ENCODE measurements at places on chromosomes 5 and 9.
A peak's percentile ranks its signal among the peaks of the same experiment; 100 is the strongest.

DNA sequence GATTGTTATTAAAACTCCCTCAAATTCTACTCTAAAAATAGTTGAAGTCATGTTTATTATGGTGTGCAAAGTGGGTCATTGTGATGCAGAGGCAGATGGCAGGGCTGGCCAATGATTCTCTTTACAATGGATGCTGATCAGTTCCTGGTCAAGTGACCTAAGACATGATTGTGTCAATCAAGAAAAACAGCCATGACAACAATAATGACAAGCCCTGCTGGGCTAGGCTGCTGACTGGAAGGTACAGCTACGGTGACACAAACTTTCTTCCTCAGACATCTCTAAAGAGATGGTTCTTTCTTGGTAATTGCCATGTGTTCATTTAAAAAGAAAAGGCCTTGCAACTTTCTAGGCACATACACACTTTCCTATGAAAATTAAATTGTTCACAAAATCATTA lies 3.6 kb downstream of the SLC24A2 start:
- DNase-seq = no peak

DNA sequence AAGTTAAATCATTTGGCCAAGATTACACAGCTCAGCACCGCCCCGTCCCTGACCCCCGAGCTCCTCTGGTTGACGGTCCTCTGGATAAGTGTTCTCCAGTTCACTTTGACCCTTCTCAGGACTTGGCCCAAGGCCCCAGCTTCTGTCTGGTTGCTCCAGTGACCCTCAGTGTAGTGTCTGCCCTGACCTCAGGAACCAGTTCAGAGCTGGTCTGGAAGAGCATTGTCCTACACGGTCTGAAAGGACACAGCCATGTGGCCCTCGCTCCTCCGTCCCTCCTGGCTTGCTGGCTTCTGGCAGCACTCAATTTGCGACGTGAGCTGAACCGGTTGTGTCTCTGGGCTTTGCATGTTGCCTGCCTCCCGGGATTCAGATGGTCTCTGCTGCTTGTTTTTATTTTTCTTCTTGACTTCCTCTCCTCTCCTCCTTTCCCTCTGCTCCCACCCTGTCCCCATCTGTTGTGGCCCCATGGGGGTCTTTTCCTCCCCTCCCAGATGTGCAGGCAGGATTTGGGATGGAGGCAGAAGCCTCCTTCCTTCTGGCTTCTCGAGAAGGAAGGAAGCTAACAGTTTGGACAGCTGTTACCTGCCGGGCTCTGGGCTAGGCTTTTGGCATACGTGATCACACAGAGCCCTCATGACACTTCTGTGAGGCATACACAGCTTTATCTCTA lies 72.0 kb downstream of the PPARGC1B start:
- no peak for DNase-seq

GRCh38 chr5:2164586-2164985 lies 281.9 kb upstream of the IRX4 start:
- DNase-seq = no peak

DNA sequence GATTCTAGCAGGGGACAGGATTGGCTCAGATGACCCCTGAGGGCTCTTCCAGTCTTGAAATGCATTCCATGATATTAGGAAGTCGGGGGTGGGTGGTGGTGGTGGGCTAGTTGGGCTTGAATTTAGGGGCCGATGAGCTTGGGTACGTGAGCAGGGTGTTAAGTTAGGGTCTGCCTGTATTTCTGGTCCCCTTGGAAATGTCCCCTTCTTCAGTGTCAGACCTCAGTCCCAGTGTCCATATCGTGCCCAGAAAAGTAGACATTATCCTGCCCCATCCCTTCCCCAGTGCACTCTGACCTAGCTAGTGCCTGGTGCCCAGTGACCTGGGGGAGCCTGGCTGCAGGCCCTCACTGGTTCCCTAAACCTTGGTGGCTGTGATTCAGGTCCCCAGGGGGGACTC lies 2.9 kb upstream of the MYOZ3 start:
- no peak for DNase-seq

DNA sequence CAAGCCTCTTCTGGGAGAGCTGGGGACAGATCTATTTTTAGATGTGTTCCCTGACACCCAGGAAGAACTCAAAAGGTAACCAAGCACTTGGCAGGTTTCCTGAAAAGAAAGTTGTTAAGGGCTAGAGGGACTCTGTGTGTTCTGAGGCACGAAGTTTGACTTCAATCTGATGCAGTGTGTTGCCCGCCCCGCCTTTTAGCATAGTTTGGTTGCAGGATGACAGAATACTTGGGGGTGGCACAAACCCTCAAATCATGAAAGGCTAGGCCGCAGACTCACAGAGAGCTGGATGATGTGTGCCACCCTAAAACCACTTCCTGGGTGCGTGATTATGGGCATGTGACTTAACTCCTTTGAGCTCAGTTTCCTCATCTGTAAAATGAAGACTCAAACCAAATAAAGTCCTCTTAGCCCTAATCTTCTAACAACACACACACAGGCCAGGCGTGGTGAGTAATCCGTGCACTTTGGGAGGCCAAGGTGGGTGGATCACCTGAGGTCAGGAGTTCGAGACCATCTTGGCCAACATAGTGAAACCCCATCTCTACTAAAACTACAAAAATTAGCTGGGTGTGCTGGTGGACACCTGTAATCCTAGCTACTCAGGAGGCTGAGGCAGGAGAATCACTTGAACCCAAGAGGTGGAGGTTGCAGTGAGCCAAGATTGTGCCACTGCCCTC lies 12.8 kb upstream of the NDFIP1 start:
- DNase-seq = no peak

DNA sequence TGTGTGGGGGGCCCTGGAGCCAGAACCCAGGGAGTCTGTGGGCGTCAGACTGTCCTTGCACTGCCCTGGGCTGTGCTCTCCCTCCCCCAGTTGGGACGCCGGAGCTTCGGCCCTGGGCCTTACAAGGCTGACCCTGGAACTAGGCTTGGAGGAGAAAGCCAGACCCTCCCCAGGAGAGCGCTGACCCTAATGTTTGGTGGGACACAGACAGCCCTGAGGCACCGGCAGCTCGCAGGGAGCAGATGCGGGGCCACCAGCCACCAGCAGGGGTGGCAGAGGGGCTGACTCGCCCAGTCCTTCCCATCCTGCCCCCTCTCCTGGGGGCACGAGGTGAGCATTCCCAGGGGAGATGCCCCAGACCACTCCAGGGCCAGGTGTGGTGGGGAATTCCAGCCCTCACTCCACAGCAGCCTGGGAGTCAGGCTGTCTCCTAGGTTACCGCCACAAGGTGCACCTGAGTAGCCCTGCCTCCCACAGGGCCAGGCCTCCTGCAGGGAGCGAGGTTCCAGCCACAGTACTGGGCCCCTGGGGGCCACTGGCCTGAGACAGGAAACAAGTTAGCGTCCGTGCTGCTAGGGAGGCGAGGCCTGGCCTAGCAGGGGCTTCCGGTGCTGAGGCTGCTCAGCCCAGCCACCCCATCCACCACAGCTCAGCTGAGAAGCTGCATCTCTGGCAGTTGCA lies 134.6 kb downstream of the OLFM1 start:
- DNase-seq = no peak

GRCh38 chr5:123107343-123108244 lies 18.6 kb downstream of the PRDM6 start:
- DNase-seq = no peak

DNA sequence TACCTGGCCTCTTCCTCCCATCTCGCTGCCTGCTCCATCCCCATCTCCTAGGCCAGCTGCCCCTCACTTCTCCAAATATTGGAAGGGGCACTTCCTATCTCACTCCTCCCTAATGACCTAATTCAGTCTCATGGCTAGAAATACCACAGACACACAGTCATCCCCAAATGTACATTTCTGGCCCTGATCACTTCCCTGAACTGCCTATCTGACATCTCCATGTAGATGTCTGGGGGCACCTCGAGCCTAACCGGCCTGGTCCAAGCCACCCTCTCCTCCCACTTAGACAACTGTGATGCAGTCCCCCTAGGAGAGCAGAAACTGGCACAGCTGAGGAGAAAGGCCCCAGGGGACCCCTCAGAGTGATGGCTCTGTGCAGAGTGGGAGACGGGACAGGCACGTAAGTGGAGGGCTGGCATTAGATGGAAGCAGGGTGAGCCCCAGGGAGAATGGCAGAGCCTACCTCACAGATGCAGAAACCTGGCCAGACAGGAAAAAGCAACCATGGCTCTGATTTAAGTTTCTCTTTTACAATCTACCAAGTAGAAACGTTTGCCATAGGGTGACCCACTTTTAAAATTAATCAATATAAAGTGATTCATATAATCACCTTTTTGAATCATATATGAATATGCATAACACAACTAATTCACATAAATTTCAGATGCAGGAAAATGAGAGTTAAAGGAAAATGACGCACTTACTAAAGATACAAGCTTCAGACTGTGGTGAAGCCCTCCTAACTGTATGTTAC lies 22.1 kb downstream of the CAMSAP1 start:
- DNase-seq = no peak

DNA sequence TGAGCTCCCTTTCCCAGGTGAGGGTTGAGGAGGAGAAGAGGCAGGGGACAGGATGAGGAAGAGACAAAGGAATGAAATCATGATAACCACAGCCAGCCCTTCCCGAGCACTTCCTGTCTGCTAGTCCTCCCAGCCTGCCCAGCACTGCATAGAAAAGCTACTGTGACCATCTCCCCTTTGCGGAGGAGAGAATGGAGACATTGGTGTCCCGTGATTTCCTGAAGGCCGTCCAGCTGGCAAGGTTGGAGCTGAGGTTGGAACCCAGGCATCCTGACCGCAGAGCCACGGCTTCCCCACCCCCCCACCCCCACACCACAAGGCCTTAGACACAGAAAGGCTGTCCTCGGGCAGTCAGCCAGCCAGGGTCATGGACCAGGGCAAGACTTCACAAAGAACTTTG lies 131.1 kb upstream of the ICE1 start:
- DNase-seq = no peak

DNA sequence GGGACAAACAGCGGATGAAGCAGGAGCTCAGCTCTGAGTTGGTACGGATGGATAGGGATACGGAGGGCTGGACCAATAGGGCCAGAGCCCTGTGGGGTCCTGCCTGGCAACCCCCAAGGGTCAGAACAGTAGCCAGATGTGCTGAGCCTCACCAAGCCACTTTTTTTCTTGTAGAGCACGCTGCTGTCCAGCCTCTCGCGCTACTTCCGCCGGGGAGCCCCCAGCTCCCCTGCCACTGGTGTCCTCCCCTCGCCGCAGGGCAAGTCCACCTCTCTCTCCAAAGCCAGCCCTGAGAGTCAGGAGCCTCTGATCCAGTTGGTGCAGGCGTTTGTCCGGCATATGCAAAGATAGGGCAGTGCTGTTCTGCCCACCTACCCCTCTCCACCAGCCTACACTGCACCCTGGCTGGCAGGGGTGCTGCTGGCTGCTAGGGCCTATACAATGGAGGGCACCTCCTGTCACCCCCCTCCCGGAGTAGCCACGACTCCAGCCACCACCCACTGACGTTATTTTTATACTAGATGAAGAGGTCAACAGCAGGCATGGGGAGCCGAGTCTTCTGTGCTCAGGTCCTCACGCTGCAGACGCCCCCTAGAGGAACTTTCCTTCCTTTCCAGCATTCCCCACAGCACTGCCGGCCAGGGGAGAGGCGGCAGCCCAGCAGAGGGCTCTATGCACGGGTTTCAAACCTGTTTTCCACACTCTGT lies 21.6 kb downstream of the SH3GLB2 start:
- DNase-seq = peak; percentile 85

GRCh38 chr5:7850395-7851239 lies at the start of gene CFAP90:
TSS of gene CFAP90 (minus strand) at chr5:7851133. CDS start at chr5:7851021, 112 bp downstream.
- DNase-seq = no peak

- DNase-seq = no peak
Observed at GRCh38 chr9:27398982-27399653, 102.2 kb upstream of the EQTN start.

DNA sequence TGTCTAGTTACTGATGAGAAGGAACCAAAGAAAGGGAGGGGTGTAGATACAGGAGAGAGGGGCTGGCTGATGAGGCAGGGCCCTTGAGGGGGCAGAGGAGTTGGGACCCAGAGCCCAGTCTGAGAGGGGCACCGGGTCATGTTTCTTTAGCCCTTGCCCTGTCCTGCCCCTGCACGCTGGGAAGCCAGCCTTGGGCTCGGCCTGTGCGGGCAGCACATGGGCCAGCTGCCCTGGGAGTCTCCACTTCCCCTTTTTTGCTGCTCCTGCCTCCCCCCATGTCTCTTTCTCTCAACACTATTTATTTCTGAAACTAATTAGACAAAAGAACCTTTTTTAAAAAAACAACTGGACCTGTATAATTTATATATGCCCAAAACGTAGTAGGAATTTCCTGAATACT lies 20.5 kb downstream of the MVB12B start:
- DNase-seq = no peak

GRCh38 chr5:60674251-60675069 lies 25.5 kb downstream of the DEPDC1B start:
- no peak for DNase-seq

DNA sequence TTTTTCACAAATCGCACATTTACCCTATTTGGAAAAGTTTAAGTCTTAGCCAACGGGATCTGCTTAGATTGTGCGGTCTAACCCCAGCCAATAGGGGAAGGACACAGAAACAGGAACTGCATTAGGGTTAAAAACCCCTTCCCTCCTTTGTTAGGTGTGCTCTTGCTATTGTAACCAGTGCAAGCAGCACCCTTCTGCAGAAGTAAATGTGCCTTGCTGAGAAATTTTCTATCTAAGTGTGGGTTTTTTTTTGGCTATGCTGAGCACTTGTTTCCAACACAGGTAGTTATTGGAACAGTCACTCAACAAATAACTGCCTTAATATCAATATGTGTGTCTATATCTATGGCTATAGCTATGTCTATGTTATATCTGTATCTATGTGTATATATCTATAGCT lies 190.0 kb downstream of the TRIM32 start:
- no peak for DNase-seq

GRCh38 chr5:31731016-31731415 lies 92.1 kb downstream of the PDZD2 start:
- DNase-seq = no peak

GRCh38 chr5:146001544-146002190 lies 65.3 kb downstream of the SH3RF2 start:
- DNase-seq = no peak

DNA sequence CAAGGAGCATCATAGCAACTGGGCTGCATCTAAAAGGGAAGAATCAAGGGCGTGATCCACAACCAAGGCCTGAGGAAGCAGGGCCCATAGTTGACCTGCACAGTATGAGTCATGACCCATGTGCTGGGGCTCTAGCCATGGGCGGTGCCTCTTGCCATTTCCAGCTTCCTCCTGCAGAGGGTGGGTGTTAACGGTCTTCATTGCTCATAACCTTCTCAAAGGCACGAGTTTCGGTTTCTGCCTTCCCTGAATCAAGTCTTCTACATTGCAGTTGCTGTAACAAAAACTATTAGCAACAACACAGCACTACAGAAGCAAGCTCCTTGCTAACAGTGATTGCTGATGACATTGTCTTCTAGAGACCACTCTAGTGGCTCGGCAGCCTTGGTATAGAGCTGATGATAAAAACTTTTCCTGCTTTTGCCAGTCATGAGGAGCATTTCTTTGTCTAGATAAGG lies 66.9 kb downstream of the CTSL start:
- DNase-seq = no peak

DNA sequence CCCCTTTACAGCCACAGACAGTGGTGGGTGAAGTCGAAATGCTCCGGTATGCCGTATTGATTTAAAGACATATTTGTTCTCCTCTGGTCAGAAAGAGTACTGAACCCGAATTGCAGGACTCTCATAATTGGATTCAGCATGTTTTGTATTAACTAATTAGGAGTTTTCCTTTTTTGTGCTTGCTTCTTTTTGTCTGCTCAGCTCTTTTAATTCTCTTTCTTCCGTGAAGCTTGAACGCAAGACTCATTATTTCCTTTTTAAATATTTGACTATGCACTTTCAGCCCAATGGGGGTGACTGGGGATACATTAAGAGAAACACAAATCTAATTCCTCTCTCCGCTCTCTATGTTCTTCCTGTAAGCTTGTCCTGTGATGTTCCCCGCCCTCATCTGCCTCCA lies 246.6 kb upstream of the IRX2 start:
- no peak for DNase-seq

GRCh38 chr9:36051317-36051716 lies 14.6 kb downstream of the RECK start:
- no peak for DNase-seq

All from cerebellum (tissue), 4 donors.